ENCODE measurements at places on chromosomes 3 and 15. TPM values are rescaled to one million over a fixed set of nuclear protein-coding genes. Genes with fewer than 3 reads are reported as not detected.

PIGZ gene
- 2.4 TPM for total RNA-seq

SLC12A8 gene
- 9.0 TPM for total RNA-seq

ITGA11 gene
- 6.3 TPM for total RNA-seq

KCNMB3 gene
- 3.9 TPM for total RNA-seq

CCR8 gene
- total RNA-seq = 1.1 TPM

STRIT1 gene
- 3.9 TPM for total RNA-seq

KAT2B gene
- 32.3 TPM for total RNA-seq

Data from tongue (tissue), 3 donors.